ENCODE measurements at places on chromosomes 16 and 17.

- DNase-seq: no peak
Observed at GRCh38 chr17:77328823-77329740, 188.3 kb downstream of the SEC14L1 start.

DNA sequence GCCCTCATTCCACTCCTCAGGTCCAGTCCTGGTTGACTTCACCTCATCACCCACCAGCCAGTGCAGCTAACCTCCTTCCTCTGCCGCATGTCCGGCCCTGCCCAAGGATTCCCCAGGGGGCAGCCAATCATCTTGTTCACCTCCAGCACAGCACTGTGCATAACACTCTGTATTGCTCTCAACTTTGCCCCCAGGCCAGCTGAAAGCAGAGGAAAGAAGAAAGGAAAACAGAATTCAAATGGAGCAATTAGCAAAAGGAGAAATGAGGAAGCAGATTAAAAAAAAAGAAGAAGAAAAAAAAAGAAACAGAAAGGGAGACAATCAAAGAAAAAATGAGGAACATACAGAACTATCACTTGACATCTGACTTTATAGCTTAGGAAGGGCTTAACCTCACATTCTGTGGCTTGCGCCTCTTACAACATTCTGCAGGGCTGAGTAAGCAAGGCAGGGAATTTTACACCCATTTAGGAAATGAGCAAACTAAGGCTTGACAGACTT is 26.1 kb downstream of the GAS7 start:
- no peak for DNase-seq

- peak; percentile 61 for DNase-seq
Observed at GRCh38 chr17:8939496-8940334, 25.8 kb downstream of the PIK3R5 start.

- no peak for DNase-seq
Observed at GRCh38 chr16:49651996-49652395, 203.9 kb downstream of the ZNF423 start.

GRCh38 chr16:47374629-47375028 is 86.2 kb downstream of the ITFG1 start:
- DNase-seq: no peak

GRCh38 chr16:2828521-2828840 is 1.6 kb upstream of the ZG16B start:
- no peak for DNase-seq

GRCh38 chr16:27421961-27422740 is 20.2 kb downstream of the IL21R start:
- DNase-seq: no peak

DNA sequence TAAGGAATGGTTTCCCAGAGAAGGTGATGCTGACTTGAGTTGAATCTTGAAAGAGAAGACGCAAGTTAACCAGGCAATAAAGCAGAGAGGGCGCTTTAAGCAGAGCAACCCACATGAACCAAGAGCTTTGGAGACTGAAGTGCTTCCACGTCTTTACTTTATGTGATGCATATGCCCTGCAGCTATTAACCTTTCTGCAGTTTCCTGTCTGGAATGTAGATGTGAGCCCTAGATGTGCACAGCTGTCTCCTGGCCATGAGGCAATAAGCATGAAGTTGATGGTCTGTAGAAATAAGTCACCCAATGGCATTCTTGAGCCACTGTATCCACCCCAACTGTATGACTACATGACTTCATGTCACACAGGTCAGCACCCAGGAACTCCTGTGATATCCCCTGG is 5.7 kb upstream of the CHST4 start:
- DNase-seq: no peak

GRCh38 chr16:54031107-54031760 is 255.4 kb downstream of the IRX3 start:
- DNase-seq: no peak

GRCh38 chr16:53061701-53062159 is 6.9 kb downstream of the CHD9 start:
- peak; percentile 10 for DNase-seq

DNA sequence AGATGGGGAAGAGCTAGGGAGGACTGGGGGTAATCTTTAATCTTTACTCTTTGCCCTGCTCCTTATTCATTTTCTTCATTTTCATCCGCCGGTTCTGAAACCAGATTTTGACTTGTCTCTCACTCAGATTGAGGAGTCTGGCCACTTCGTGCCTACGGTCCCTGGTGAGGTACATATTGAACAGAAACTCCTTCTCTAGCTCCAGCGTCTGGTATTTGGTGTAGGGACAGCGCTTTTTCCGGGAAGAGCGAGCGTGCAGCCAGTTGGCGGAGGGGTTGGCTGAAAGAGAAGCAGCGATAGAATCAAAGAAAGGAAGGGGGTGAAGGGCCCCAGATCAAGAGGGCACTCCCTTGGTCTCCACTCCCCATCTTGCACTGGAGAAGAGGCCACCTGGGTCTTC is 3.3 kb downstream of the HOXB9 start:
- no peak for DNase-seq

GRCh38 chr17:4948931-4949320 is 596 bp upstream of the PFN1 start:
- peak; percentile 81 for DNase-seq

GRCh38 chr16:87306516-87306915 is 10.7 kb downstream of the C16orf95 start:
- DNase-seq: no peak

- DNase-seq: peak; percentile 83
Observed at GRCh38 chr17:3827124-3827773, 18.8 kb downstream of the NCBP3 start.

DNA sequence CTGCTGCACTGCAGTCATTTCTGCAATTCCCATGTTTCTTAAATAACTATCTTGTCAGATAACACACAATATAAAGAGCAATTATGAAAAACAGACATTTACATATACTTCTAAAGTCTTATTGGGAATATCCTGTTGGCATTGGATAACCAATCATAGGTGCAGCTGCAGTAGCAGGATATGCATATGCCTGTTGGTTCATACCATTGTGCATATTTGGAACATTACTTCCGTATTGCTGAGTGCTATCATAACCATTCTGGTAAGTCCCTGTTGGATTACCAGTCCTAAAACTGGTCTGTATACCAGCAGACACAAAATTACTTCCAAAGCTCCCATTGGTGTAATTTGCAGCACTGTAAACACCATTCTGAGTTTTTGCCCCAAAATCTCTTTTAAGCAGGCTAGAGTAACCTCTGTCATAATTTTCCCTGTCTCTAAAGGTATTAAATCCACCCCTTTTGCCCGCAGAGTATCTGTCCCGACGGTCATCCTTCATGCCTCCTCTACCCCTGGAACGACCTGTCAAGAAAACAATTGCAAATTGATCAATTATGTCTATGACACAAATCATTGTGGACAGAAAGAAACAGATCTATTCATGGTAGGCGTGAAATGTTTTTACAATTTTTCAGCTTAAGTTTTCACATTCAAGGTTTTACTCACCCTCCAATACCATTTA is 3.1 kb upstream of the POLG2 start:
- peak; percentile 39 for DNase-seq

DNA sequence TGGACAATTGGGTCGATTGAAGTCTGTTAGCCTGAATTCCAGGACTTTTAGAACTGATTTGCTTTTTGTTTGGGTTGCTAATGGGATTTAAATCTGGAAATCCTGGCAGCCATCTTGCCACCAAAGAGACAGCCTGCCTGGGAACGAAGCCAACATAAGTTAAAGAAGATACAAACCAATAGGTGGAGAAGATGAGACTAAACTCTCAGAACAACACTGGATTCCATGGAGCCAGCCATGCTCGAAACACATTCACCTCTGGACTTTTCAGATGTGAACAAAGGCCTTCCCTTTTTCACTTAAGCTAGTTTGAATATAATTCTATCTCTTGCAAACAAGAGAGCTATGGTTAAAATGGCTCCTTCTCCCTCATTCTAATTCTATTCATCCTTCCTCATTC is 135.9 kb downstream of the TOX3 start:
- DNase-seq: no peak

GRCh38 chr16:83967091-83967490 is 953 bp upstream of the NECAB2 start:
- no peak for DNase-seq

GRCh38 chr16:78211946-78212345 is 112.5 kb downstream of the WWOX start:
- DNase-seq: no peak

DNA sequence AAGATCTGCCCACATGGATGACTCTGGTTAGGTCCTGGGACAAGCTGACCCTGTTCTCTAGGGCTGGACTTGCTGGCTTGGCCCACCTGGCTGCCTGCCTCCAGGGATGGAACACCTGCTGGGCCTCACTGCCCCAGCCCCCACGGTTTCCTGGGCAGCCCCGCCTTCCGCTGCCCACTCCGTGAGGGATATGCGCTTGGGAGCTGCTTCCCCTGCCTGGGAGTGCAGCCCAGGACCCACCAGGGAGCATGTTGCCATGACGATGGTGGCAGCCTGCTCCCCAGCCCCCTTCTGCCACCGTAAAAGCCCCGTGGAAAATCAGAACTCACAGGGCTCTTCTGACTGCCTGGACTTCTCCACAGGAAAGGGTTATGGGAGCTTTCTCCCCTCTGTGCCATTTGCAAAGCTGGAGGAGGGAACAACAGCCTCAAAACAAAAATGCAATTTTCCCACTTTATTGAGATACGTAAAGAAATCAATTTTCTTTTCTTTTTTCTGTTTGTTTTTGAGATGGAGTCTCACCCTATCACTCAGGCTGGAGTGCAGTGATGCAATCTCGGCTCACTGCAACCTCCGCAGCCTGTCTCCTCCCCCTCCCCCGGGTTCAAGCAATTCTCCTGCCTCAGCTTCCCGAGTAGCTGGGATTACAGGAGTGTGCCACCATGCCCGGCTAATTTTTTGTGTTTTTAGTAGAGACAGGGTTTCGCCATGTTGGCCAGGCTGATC is 18.0 kb upstream of the GAS7 start:
- no peak for DNase-seq

GRCh38 chr17:60156746-60157145 is 7.0 kb downstream of the CA4 start:
- DNase-seq: no peak

DNA sequence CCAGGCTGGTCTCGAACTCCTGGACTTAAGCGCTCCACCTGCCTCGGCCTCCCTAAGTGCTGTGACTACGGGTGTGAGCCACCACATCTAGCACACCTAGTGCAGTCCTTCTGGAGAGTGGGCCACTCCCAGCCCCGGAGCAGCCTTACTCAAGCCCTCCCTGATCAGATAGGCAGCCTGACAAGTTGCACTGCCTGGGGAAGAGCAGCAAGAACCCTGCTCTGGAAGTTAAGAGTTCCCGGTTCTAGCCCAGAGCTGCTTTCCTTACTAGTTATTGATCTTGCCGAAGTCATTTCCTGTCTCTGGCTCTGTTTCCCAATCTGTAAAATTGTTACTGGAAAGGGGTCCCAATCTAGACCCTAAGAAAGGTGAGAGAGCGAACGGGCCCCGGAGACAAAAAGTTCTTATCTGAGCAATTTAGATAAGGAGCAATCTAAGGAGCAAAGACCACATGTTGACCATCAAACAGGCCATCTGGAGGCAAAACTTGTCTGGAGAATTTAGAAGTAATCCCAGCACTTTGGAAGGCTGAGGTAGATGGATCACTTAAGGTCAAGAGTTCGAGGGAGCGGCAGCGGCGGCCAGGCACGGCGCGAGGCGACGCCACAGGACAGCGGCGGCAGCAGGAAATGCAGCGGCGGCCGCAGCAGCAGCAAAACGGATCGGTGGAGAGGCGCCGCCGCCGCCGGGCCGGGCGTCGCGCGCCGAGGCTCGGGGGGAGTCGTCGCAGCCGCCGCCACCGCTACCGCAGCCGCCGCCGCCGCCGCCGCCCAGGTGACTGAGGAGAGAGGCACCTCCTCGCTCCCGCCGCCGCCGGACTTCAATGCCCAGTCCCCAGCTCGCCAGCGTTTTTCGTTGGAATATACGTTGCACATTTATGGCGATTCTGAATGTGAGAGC is 4.3 kb upstream of the NAGLU start:
- peak; percentile 57 for DNase-seq

DNA sequence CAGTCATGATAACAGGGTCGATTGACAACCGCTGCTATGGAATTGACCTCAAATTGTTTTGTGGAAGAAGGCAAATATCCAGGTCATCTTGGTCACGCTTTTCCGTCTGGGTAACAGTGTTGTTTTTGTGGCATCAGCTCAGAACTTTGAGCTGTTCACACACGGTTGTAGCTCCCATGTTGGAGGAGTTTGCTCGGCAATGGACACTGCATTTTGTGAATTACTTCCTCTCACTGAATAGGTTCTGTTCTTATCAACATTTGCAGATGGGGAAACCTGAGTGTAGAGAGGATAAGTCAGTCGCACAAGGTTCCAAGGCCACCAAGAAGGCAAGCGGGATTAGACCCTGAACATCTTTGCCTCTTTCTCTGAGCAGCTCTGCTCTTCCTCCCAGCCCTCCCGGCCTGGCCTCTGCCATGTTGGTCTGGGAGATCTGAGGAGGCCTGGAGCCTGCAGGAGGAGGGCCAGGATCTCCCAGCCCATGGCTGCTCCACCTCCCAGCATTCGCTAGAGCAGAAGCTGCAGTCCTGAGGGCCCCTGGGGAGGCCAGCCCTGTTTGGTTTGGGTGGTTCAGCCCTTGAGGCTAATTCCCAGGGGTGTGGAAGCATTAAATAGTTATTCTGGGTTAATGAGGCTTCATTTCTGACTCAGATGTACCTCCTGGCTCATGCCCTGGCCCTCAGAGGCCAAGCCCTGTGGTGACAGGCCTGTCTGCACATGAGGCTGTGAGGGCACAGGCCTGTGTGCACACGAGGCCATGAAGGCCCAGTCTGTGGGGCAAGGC is 154.1 kb upstream of the PLCG2 start:
- DNase-seq: no peak

DNA sequence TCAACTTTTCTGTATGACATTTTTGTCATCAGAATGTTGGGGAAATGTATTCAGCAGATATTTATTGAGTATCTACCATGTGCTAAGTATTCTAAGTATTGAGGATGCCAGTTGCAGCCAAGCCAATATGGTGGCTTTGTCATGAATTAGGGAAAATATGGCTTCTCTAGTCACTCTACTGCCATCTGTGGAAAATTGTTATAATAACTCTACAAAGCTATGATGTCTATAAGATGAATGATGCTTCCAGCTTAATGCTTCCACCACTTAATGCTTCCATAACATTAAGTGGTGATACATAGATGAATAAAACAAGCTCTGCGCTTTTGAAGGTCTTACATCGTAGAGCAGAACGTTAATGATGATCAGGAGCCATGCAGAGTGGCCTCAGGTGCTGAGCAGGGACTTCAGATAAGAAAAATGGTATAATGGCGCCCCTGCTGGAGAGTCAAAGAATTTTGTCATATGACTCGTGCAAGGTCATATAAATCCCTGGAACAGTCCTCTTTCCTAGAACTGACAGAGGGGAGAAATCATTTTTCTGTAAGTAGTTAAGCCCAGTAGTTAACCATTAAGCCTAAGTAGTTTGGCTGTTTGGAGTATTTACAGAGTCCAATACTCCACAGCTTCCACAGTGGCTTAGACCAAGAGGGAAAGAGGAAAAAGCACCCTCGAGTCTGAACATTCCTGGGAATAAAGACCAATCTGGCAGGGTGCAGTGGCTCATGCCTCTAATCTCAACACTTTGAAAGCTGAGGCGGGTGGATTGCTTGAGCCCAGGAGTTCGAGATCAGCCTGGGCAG is 2.7 kb upstream of the TMIGD1 start:
- DNase-seq: peak; percentile 80

DNA sequence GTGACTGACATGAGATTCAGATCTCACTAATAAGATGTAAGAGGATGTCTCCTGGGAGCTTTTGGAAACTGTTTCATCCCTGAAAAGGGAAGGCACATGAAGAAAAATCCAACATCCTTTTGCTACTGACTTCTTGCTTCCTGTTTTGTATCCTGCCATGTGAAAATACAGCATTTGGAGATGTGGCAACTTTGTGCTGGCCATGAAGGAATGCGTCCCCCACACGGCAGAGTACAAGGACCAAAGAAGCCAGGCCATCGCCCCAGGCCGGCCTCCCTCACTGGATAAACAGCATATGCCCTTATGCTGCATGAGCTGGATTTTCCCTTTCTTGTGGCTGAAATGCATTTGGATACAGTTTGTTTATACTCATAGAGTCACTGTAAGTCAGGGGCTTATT is 5.5 kb upstream of the HASPIN start:
- no peak for DNase-seq

Measured in CD4-positive, alpha-beta T cell treated with Interleukin-17A for 1 hour (primary cell).